SHP77 treated with DMSO at 0.1 percent for 48 hours (cell line): ENCODE measurements at places on chromosomes 11 and 22.

DNA sequence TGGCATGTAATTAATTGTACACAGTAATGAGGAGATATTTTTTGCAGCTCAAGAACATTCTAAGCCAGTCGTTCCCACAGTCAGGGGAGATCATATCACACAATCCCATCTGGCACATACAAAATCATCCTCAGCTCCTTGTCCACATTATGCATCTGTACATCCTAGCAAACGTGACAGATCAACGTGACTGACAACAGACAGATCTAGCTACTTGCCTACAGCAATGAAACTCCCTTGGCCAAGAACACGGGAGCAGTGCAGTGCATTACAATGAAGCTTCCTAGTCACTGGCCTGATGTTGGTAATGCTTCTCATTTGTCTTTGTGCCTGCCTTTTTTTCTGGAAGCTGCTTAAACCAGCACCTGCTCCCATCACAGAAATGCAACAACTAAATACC lies 24.5 kb upstream of the GUCY1A2 start:
- no peak for DNase-seq

DNA sequence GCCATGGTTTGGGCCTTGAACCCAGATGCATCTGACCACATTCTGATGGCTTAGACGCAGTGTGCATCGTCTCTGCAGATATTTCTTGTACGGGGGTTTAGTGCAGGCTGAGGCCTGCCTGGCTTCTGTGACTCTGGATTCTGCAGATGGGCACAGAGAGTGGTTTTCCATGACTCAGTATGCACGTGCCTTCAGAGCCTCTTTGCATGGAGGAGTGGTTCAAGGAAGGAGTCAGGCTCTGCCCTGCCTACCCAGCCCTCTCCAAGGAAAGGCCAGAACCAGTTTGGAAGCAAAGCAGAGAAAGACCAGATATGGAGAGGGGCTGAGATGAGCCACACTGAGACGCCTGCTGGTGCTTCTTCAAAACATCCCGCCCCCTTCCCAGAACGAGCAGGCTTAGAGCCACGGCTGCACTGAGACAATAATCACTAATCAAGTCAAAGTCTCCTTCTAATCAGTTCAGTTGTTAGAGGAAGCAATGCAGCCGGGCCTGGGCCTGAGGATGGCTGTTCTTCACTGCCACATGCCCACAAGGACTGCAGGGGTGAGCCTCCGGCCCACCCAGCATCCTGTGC lies 308.9 kb downstream of the NXPE2 start:
- DNase-seq, result no peak

DNA sequence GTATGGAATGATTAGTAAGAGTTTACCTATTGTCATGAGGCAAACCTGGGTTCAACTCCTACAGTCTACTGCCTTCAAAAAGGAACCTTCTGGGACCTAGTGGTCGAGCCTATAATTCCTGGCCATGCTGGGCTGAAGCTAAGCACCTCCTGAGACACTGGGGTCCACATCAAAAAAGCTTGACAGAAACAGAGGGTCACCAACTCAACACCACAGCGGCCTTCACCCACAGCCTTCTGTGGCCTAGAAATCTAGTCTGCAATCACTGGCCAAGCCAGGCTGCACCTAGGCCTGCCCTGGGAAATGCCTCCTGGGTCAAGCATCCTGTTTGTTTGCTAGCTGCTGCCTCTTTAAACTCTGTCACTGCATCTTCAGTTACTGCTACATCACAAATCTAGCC lies 153.9 kb upstream of the C11orf58 start:
- DNase-seq, result no peak

GRCh38 chr11:19080579-19080993 lies 20.1 kb upstream of the MRGPRX2 start:
- no peak for DNase-seq

- DNase-seq, result no peak
Observed at GRCh38 chr11:105699203-105699602, 89.3 kb downstream of the GRIA4 start.

GRCh38 chr11:95711162-95711944 lies 78.2 kb downstream of the FAM76B start:
- DNase-seq, result no peak

- no peak for DNase-seq
Observed at GRCh38 chr11:92300876-92301275, 76.3 kb downstream of the FAT3 start.

DNA sequence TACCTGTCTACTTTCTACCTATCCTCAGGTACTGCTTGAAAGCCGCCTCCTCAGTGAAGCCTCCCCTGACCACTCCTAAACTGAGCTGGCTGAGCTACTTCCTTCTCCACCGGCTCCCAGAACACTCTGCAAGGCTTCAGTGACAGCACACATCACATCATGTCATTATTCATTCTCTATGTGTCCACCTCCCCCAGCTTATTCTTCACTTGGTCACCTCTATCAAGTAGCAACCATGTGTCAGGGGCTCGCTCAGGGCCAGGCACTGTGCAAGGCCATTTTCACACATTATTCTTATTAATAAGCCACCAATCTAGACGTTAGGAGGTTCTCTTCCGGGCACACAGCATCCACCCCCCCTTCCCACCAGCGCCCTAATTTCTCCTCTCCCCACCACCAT lies 3.7 kb upstream of the ELFN2 start:
- DNase-seq, result no peak

DNA sequence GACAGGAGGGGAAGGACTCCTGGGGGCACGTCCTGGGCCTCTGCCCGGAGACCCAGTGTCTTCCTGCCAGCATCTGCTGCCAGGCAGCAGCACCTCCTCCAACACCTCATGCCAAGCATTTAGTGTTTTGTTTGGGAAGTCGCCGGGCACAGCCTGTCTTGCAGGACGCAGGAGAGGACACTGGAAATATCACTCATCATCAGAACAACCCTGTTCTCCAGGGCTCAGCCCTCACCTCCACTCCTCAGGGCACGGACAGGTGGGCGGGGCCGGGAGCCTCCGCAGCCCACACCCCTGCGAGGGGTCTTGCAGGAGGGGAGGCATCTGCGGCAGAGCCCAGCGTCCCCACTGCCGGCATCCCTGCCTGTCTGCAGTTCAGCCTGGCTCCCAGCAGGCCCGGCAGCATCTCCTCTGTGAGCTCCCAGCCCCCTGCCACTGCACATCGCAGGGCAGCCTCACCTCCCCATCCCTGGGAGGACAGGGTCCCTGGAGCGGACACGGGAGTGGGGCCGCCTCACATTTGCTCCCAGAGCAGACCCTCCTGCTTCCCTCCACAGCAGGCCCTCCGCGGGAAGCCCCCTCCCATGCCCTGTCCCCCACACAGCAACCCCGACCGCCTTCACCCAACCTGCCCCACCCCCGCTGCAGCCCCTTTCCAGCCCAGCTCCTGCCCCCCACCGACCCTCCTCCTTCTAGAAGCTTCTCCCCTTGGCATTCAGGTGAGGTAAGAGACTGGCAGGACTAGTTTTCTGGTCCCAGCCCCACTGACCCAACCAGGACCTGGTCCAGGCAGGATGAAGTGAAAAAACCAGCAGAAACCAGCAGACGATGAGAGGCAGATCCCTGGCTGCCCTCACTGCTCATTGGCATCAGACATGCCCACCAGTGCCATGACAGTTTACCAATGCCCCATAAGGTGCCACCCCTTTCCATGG lies 72.7 kb downstream of the BRD1 start:
- no peak for DNase-seq

DNA sequence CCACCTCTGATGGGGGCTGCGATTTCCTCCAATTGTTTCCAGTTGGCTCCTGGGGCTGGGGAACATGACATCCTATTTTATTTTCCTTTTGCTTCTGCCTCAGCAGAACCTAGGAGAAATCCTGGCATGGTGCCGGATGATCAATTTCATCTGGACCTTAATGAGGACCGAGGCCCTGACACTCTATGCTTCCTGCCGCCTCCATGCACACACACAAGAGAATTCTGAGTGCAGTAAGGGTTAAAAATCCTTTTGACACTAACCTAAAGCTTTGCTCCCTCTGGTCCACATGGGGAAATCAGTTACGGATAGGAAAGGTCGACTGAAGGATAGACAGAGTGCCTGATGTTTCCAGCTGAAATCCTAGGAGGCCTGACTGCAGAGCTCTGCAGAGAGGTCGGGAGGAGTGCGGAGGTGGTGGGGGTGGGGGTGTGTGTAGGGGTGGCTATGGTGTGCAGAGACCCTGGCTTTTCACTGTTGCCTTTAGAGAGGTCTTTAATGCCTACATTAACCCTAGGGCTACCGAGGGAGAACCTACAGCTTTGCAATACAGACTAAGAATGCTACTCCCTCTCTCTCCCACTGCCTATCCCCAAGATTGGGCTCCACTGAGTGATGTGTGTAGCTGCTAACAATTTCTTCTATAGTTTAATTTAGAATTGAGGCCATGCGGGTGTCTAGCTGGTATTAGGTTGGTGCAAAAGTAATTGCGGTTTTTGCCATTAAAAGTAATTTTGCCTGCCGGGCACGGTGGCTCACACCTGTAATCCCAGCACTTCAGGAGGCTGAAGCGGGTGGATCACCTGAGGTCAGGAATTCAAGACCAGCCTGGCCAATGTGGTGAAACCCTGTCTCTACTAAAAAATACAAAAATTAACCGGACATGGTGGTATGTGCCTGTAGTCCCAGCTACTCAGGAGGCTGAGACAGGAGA lies 53.6 kb upstream of the INCENP start:
- no peak for DNase-seq

DNA sequence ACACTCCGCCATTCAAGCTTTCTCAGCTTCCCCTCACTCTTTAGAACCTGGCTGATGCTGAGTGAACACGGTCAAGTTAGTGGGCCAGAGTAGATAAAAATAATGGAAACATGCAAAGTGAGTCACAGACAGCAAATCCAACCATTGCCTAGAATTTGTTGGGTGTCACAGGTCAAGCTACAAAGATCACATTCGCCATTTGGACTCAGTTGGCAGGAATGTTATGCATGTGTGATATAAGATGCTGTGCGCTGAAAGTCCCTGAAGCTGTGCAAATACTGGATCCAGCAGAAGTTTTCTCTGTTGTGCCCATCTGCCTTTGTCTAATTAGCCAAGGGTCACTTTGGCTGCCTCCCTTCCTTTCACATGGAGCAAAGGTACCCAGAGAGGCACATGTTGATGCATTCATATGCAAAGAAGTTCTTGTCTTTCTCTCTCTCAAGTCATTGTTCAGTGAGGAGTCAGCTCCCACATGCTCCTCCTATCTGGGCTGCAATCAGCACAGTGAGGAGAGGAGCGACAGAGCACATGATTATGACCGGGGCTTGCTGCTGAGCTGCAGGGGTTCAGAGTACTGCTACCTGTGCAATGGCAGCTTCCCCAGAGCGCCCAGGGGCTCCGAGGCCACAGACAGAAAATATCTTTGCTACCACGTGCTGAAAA lies 39.7 kb downstream of the FLI1 start:
- no peak for DNase-seq

DNA sequence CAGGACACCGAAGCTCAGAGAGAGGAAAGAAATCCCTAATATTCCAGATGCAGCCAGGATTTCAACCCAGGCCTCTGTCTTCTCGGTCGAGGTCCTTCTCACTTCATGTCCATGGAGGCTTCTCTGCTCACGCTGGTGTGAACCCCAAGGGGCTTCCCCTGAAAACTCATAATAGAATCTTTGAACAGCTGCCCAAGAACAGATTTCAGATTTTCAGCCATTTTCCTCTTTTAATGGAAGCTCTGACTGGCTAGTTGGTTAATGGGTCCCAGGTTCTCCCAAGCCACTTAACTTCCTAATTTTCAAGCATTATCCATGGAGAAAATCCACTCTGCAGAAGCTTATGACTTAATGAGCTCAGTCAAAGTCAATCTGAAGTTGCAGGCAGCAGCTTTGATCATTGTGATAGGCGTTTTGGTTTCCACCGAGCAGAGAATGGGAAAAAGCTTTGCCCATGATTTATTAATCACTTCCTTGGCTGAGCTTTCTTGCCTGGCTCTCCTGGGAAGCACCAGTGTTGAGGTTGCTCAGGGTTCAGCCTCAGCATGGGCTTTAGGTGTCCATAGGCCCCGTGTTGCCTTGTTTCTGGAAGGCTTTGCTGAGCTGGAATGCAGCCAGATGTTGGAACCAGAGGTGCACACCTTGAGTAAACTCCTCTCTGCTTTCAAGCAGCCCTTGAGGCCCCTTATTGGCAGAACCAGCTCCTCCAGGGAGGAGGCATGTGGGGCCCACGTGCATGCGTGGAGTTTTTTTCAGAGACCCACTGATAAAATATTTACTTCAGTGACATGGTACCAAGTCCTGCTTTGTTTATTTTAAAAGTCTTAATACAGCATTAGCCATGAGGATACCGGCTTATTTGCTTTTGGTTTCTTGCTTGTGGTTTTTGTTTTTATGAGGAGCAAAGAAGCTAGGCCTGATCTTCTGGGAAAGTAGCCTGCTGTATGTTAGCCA lies 25.5 kb downstream of the LDLRAD3 start:
- no peak for DNase-seq

GRCh38 chr11:13928566-13929251 lies 33.8 kb upstream of the SPON1 start:
- DNase-seq, result peak; percentile 0

- no peak for DNase-seq
Observed at GRCh38 chr22:44384563-44385295, 72.0 kb upstream of the SHISAL1 start.

- peak; percentile 39 for DNase-seq
Observed at GRCh38 chr11:47161134-47161854, 15.4 kb downstream of the ARFGAP2 start.

- no peak for DNase-seq
Observed at GRCh38 chr11:44338698-44339529, 29.0 kb upstream of the ALX4 start.

DNA sequence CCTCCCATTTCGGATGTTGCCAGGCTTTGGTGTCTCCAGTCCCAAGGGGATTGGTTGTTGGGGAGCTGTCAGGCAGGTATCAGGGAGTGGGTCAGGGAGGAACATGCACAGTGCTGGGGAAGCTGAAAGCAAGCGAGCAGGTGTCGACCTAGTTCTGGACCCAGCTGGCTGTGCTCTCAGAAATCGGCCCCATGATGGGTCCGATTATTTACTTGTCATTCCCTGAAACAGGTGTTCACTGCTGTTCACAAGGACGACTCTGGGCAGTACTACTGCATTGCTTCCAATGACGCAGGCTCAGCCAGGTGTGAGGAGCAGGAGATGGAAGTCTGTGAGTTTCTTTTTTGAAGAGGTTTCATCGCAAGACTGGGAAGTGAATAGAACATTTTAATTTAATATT lies 76.8 kb downstream of the JAM3 start:
- peak; percentile 8 for DNase-seq

DNA sequence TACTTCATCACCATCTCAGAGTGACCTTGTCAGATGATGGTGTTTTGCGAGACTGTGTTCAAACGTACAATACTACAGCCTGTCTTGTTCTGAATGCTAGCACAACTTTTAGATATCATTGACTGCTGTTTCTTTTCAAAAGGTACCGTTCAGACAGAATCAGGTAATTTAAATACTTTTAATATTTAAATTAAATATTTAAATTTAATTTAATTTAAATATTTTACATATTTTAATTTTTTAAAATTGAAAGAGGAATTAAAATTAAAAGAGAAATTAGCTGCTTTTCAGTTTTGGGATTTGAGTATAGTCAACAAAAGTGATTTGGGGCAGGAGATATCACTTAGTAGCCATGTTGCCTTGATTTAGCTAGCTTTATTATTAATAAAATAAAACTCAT lies 642.1 kb upstream of the CCDC179 start:
- DNase-seq, result no peak
